ENCODE measurements at places on chromosomes 1 and 21. TPM values are rescaled to one million over a fixed set of nuclear protein-coding genes. Genes with fewer than 3 reads are reported as not detected.

Gene FNDC10
- total RNA-seq = 9.3 TPM

Gene EEIG2
- total RNA-seq = 8.9 TPM

Gene WNT9A
- total RNA-seq = 3.0 TPM

Gene ALDH4A1
- 25.6 TPM for total RNA-seq

GRCh38 chr21:39060485-39061083 lies 122.7 kb downstream of the PSMG1 start:
- DNase-seq = no peak

DNA sequence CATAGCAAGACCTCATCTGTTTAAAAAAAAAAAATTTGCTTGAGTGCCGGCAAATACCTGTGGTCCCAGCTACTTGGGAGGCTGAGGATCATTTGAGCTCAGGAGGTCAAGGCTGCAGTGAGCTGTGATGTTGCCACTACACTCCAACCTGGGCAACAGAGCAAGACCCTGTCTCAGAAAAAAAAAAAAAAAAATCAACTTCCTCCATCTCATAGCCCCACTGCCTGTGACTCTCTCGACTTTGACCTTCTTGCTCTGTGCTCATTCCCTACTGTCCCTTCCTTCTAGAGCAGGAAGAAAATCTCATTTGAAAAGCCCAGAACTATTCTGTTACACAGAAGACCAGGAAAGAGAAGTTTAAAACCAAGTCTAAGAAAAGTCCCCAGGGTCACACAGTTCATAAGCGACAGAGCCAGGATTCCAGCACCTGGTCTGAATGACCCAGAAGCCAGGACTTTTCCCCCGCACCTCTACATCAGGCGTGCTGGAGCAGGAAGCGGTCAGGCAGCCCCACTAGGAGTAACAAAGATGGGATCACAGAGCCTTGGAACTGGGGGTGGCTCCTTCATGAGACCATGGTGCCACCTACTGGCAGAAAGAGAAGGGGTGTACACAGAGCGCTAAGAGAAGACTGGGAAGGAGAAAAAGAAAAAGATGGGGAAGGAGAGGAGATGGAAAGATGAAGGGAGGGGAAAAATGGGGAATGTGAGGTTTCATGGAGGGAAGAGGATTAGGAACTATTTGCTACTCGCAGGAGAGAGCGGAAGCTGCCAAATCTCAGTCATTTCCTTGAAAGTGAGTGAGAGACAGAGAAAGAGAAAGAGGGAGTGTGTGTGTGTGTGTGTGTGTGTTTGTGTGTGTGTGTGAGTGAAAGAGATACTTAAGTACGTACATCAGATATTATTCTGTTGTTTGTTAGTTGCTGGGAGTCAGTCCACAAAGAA lies 3.1 kb upstream of the P3R3URF start:
- no peak for DNase-seq

DNA sequence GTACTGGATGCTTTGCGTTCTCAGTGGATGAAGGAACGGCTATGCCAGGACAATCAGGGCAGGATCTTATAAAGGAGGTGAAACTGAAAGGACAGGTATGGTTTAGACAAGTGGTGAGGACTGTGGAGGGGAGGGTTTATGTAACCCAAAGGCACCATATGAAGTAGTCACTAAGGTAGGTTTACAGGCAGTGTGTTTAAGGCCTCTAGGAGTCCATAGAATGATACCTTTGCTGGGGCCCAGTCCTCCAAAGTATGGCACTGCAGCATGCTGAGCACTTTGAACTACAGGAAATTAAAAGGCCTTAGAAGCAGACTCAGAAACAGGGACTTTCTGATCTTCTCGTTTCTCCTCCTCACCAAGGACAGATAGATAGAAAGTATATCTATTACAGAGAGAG lies 304.7 kb upstream of the USP25 start:
- no peak for DNase-seq

DNA sequence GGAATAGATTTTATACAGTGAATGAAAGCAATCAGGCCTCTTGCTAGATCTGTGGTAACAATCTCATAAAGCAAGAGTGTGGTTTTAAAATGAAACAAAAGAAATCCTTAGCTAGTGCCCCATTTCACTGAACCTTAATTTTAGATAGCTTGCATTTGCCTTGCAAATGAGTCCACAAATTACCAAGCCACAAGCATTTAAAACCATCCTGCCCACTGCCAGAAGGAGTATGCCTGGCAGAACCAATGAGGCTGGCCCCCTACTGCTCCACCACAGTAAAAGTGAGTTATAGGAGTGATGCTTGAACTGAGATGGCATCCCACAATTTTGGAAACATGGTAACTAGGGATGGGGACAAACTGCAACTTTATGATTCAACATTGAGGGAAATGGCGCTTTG lies 206.4 kb upstream of the LMO4 start:
- no peak for DNase-seq

DNA sequence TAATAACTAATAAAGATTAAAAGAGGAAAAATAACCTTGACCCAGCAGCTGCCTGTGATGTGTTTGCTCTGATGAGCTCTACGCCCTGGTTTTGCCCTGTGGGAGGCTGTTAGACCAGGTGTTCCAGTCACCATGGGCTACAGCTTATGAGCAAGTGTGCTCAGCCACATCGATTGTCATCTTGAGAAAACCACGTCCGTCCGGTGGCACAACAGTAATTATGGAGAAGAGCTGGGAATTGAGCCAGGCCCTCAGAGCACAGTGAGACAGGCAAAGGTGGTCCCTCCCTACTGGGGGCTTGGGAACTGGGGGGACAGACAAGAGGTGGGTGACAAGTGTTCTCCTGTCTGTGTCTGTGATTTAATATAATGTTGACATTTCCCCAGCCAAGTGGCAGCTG lies 420.5 kb downstream of the MATN1 start:
- peak; percentile 39 for DNase-seq

DNA sequence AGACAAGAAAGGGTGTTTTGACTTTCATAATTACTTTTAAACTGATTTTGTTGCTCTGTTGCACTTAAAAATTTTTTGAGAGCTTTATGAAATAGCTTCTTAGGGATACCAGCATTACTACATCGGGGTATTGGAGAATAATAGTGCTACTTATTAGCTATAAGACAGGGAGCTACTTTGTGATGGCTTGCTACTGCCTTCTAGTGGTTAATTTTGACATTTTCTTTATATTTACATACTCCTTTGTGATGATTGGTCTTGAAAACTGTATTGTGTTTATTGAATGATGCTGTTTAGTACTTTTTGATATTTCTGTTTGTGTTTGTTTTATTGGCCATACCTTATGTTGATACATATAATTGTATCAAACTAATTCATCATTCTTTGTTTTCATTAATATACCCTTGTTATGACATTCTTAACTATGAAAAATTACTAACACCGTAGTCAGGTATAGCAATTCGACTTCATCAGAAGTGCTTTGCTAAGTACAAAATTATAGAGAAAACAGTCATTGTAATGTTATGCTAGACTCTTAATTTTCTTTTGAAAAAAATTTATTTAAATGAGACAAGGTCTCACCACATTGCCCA lies 85.5 kb downstream of the CLIC4 start:
- DNase-seq = no peak

- DNase-seq = no peak
Observed at GRCh38 chr1:175408986-175409385, 216.4 kb upstream of the KIAA0040 start.

DNA sequence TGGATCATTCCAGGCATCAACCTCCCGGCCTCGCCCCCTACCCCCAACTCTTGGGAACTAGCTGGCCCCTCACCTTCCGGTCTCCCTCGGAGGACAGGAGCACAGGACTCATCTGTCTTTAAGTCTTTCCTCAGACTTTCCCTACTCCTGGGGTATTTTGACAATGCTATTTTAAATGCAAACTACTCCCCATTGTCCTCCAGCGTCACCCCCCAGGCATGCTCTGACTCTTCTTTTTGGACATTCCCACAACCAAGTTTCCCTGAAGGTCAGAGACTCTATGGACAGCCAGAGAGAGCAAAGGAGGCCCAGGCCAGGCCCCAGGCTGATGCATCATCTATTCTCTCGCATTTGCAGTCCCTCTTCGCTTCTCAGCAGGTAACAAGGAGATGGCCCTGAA lies 424.3 kb downstream of the PCP4 start:
- DNase-seq = no peak

DNA sequence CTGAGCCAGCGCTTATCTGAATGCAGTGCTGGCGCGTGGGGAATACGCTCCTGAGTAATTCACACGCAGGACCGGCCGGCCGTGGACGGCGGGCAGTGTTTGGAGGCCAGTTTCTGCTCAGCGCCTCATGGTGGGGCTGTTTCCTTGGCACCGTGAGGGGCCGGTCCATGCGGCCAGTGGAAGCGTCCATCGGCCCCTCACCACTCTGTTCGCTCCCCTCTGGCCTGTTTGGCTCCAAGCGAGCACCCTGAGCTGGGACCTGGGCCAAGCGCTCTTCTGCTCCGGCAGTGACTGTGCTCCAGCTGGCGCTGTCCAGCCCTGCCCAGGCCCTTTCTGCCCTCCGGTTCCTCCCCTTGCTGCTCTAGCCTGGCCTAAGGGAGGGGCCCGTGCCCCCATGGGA lies 16.3 kb upstream of the PLCH2 start:
- no peak for DNase-seq

DNA sequence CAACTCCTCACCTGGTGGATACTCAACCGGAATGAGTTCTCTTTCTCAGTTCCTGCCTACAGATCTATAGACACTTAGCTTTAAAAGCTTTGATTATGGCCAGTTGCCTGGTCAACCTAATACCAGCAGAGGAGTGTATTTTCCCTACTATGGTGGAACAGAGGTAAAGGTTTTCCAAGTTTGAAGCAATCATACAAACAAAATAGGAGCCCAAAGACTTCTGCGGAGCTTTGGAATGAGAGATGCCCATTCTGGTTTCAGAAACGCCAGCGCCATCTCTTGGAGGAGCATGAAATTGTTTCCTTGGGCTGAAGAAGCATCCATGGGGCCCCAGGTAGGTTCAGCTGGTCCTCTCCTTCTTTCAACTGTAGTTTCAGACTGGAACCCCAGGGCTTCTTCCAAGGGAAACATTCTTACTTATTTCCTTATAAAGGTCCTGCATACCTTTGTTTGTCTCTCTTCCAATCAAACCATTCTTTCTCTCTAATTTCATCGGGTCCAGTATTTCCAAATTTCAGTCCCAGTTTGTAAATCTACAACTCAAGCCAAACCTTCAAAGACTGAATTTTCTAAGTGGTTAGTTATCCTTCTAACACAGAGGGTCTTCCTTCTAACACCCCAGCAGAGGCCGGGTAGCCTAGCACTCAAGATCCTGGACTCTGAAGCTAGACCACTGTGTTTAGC lies 95.9 kb downstream of the KCNJ15 start:
- DNase-seq = no peak

GRCh38 chr1:182301467-182302198 lies 90.0 kb downstream of the GLUL start:
- no peak for DNase-seq

- no peak for DNase-seq
Observed at GRCh38 chr1:187816646-187817045, 987.9 kb downstream of the PLA2G4A start.

DNA sequence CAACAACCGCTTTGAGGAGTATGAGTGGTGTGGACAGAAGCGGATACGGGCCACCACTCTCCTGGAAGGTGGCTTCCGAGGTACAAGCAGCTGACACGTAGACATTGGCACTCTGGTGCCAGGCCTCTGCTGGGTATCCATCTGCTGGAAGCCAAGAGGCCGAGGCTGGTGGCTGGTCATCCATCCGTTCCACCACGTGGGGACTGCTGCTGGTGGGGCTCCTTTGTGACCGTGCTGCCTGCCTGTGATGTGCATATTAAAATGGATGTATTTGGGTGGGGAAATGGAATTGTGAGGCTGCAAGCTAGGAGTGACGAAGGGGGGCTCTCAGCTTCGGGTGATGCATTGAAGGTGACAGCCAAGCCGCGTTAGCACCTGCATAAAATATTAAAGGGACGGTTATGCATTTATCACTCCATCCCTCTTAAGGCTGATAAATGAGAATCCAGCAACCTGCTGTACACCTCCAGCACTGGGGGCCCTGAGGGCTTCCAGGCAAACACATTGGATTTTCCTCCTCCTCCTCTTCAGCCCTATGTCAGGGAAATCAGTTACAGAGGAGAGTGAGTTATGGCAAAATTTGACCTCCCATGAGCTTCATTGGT lies 38.1 kb downstream of the TMEM53 start:
- DNase-seq = no peak
